Calu3 (cell line): ENCODE measurements at places on chromosomes 2 and 18.

- H3K27me3 ChIP-seq = no peaks in the 10 kb centered on the region
- H3K27ac ChIP-seq = no peak overlapping the region
- no peak for DNase-seq
- H3K4me1 ChIP-seq = peaks cover 10% of the 10 kb centered on the region
Measured at GRCh38 chr2:199259671-199260070, 198.1 kb downstream of the SATB2 start.

DNA sequence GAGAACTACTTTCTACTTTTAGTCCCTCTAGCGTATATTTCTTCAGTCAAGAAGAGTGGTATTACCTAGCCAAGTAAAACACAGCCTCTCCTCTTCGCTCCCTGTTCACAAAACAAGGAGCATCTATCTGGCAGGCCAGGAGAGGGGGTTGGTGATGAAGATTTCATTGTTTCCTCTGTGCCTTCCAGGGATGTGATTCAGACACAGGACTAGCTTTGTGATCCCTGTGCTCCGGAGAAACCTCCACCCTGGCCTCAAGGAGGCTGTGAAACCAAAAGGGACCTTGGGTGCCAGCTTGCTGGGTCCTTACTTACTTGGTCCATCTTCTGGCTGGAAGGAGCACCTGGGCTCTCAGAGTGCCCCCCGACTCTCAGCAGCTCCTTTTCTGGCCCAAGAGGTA lies 5.7 kb downstream of the RHOB start:
- no peak overlapping the region for H3K4me3 ChIP-seq
- H3K36me3 ChIP-seq = peaks cover 41% of the 10 kb centered on the region
- DNase-seq = no peak
- H3K4me1 ChIP-seq = peaks cover 17% of the 10 kb centered on the region

DNA sequence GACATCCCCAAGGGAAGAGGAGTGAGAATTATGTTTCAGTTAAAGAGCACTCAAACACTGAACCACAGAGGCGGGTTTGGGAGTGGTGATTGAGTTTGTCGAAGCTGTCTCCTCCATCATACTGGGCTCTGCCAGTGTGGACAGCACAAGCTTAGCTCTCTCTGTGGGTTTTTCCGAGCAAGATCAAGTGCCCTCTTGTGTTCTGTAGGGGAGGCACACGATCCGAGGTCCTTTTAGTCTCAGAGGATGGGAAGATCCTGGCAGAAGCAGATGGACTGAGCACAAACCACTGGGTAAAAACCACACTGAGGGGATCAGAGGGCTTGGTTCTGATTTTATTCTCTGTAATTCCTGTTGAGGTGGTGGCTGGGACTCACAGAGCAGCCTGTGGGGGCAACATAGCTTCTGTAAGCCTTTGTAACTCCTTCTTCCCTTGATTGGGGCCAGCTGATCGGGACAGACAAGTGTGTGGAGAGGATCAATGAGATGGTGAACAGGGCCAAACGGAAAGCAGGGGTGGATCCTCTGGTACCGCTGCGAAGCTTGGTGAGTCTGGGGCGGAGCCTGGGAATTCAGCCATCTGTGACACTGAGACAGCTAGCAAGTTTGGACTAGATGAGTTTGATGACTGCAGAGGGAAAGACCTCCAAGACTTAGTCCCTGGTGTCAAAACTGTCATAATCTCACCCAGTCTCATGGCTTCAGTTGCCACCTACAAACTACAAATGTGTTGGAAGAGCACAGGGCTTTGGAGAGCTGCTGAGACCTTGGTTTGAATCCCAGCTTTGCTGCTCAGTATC lies 2.0 kb downstream of the NAGK start:
- no peak overlapping the region for H3K4me3 ChIP-seq
- H3K27me3 ChIP-seq = no peaks in the 10 kb centered on the region
- peak; percentile 32 for DNase-seq
- peaks cover 31% of the 10 kb centered on the region for H3K4me1 ChIP-seq
- H3K36me3 ChIP-seq = peaks cover 41% of the 10 kb centered on the region

DNA sequence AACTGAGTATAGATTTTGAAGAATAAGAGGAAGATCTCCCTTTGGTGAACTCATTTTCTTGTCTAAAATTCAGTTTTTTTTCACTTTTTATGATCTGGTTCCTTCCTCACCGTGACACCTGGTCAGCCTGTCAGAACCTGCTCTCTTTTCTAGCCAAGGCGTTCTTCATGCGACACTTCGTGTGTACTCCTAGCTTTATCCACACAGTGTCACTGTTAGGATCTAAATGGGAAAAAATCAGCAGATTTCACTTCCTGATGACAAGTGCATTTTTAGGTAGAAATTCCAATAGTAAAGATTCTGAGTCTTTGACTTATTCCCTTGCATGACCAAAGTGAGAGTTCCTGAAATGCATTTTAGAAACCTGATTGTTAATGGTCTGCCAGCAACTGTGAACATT lies 89.8 kb downstream of the KLHL14 start:
- H3K27ac ChIP-seq = no peak overlapping the region
- no peaks in the 10 kb centered on the region for H3K36me3 ChIP-seq
- no peak overlapping the region for H3K4me3 ChIP-seq
- H3K27me3 ChIP-seq = no peaks in the 10 kb centered on the region
- DNase-seq = no peak

DNA sequence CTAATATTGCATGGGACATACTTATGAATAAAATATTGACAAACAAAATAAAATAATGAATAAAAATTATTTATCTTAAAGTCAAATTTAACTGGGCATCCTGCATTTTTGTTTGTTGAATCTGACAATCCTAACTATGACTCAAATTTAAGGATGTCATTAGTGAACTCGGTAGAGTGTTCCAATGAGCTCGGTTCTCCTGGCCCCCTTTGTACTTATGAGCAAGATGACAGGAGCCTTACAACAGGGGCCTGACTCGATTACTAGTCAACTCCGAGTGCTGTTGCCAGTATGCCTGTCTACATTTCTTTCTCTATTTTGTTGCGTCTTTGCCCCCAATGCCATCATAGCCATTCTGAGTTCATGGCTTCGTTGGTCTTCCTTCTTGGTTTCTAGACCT lies 40.3 kb downstream of the HRH4 start:
- DNase-seq = no peak
- H3K4me1 ChIP-seq = no peaks in the 10 kb centered on the region

GRCh38 chr18:51425475-51425874 lies 228.0 kb upstream of the MEX3C start:
- no peak overlapping the region for H3K27ac ChIP-seq
- no peaks in the 10 kb centered on the region for H3K27me3 ChIP-seq
- no peaks in the 10 kb centered on the region for H3K36me3 ChIP-seq
- no peak overlapping the region for H3K4me3 ChIP-seq
- peaks cover 37% of the 10 kb centered on the region for H3K4me1 ChIP-seq
- DNase-seq = no peak

GRCh38 chr18:69588301-69588700 lies 187.6 kb downstream of the DOK6 start:
- no peaks in the 10 kb centered on the region for H3K27me3 ChIP-seq
- no peaks in the 10 kb centered on the region for H3K4me1 ChIP-seq
- no peak overlapping the region for H3K27ac ChIP-seq
- DNase-seq = no peak
- no peaks in the 10 kb centered on the region for H3K36me3 ChIP-seq

GRCh38 chr2:136113209-136113971 lies 4.6 kb downstream of the CXCR4 start:
- H3K27ac ChIP-seq = no peak overlapping the region
- no peak for DNase-seq
- peaks cover 24% of the 10 kb centered on the region for H3K36me3 ChIP-seq
- H3K27me3 ChIP-seq = no peaks in the 10 kb centered on the region

DNA sequence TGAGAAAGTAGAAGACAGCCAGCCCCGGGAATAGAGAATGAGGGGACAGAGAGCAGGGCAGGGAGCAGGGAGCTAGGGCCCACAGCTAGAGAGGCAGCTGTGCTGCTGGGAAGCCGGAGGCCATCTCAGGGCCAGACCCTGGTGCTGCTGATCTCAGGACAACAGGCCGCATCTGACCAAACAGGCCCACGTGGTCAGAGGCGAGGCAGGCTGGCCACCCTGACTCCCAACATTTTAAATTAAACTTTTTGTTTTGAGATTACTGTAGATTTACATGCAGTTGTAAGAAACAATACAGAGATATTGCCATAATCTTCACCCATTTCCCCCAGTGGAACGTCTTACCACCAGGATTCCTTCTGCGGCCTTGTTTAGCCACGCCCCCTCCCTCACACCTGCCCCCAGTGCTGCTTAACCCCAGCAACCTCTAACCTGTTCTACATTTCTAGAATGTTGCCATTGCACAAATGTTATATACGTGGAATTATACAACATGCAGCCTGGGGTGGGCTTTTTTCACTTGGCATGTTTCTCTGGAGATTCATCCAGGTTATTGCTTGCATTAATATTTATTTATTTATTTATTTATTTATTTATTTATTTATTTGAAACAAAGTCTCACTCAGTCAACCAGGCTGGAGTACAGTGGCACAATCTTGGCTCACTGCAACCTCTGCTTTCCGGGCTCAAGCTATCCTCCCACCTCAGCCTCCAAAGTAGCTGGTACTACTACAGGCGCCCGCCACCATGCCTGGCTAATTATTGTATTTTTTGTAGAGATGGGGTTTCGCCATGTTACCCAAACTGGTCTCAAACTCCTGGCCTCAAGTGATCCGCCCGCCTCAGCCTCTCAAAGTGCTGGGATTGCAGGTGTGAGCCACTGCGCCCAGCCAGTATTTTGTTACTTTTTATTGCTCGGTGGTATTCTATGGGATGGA lies 48.6 kb upstream of the GPR17 start:
- no peaks in the 10 kb centered on the region for H3K4me1 ChIP-seq
- H3K4me3 ChIP-seq = no peak overlapping the region
- no peak overlapping the region for H3K27ac ChIP-seq
- H3K36me3 ChIP-seq = no peaks in the 10 kb centered on the region
- peaks cover 43% of the 10 kb centered on the region for H3K27me3 ChIP-seq

- H3K4me1 ChIP-seq = no peaks in the 10 kb centered on the region
- no peak overlapping the region for H3K4me3 ChIP-seq
- no peak for DNase-seq
- H3K27ac ChIP-seq = no peak overlapping the region
- H3K27me3 ChIP-seq = peaks cover 11% of the 10 kb centered on the region
Measured at GRCh38 chr18:51330148-51330547, 132.7 kb upstream of the MEX3C start.

GRCh38 chr2:60446413-60447267 lies 106.8 kb downstream of the BCL11A start:
- H3K27ac ChIP-seq = no peak overlapping the region
- H3K4me3 ChIP-seq = no peak overlapping the region
- no peaks in the 10 kb centered on the region for H3K27me3 ChIP-seq
- DNase-seq = no peak
- H3K4me1 ChIP-seq = no peaks in the 10 kb centered on the region

DNA sequence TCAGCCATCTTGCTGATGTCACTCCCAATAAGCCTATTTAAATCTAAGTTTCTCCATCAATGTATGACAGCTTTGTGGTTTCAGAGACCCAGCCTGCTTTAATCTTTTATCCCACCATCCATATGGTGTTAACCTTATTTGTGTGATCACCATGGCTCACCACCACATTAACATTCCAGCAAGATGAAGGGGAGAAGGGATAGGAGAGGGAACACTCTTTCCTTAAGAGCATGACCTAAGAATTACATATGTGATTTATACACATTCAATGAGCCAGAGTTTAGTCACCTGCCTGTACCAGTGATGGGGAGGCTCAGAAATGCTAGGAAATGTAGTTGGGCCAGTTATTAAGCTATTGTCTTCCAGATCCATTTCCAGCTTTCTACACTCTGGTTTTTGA lies 44.5 kb upstream of the CHN1 start:
- no peak overlapping the region for H3K4me3 ChIP-seq
- H3K4me1 ChIP-seq = no peaks in the 10 kb centered on the region
- no peaks in the 10 kb centered on the region for H3K27me3 ChIP-seq
- no peak for DNase-seq

- H3K27ac ChIP-seq = no peak overlapping the region
- no peaks in the 10 kb centered on the region for H3K4me1 ChIP-seq
Measured at GRCh38 chr2:88230911-88231310, 60.8 kb downstream of the THNSL2 start.

GRCh38 chr18:52845036-52845435 lies 505.0 kb downstream of the DCC start:
- H3K27me3 ChIP-seq = no peaks in the 10 kb centered on the region
- H3K27ac ChIP-seq = no peak overlapping the region
- no peak overlapping the region for H3K4me3 ChIP-seq
- no peaks in the 10 kb centered on the region for H3K36me3 ChIP-seq

DNA sequence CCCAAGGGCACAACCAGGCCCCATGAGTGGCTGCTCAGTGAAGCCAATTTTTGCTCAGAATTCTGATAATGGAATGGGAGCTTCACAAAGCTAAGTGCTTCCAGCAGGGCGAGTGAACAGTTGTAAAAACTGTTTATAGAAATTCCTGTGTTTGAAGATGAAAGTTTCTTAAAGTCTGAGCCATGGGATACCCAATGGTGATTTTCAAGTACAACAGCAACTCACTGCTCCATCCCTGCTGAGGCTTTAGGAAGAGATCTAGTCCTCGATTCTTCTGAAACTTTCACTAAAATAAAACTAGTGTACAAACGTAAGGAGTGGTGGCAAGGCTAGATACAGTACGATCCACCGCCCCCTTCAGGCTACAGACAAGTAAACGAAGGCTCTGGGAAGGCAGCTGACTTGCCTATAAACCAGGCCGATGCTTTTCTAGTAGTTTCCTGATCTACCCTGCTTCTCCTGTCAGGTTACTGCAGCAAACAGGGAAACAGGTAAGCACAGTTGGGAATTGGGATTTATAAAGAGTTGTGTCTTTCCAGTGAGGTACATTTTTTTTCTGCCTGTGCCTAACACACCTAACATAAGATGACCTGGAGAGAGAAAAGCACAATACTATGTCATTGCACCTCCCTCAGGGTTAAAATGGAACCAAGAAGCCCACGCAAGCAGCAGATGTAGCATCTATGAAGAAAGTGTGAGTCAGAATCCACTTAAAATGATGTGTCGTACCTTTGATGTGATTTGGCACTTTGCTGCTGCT lies 108.7 kb downstream of the UXS1 start:
- H3K36me3 ChIP-seq = no peaks in the 10 kb centered on the region
- H3K4me1 ChIP-seq = no peaks in the 10 kb centered on the region
- peak; percentile 43 for DNase-seq
- no peak overlapping the region for H3K27ac ChIP-seq
- no peak overlapping the region for H3K4me3 ChIP-seq
- no peaks in the 10 kb centered on the region for H3K27me3 ChIP-seq

GRCh38 chr2:54947646-54948045 lies 102.6 kb downstream of the RTN4 start:
- no peaks in the 10 kb centered on the region for H3K4me1 ChIP-seq
- peaks cover 35% of the 10 kb centered on the region for H3K27me3 ChIP-seq
- H3K4me3 ChIP-seq = no peak overlapping the region
- DNase-seq = no peak
- H3K36me3 ChIP-seq = no peaks in the 10 kb centered on the region
- H3K27ac ChIP-seq = no peak overlapping the region

- no peaks in the 10 kb centered on the region for H3K36me3 ChIP-seq
- H3K27me3 ChIP-seq = peaks cover 43% of the 10 kb centered on the region
- no peak overlapping the region for H3K27ac ChIP-seq
- no peak overlapping the region for H3K4me3 ChIP-seq
Measured at GRCh38 chr2:11852526-11853196, 106.2 kb downstream of the LPIN1 start.
